ENCODE measurements at places on chromosomes 1 and 21. TPM values are rescaled to one million over a fixed set of nuclear protein-coding genes. Genes with fewer than 3 reads are reported as not detected.

Gene FCRL3
- not detected for total RNA-seq

Gene VASH2
- total RNA-seq: 1.00 TPM

Gene TNNI3K
- not detected for total RNA-seq

Gene HYI
- not detected for total RNA-seq

Gene ZMYND12
- total RNA-seq: 0.13 TPM

Gene STK40
- 33.8 TPM for total RNA-seq

Gene NSUN4
- 27.1 TPM for total RNA-seq

Gene BCL2L15
- 0.27 TPM for total RNA-seq

Gene FOXD2
- total RNA-seq: 0.07 TPM

Gene S100A12
- total RNA-seq: not detected

Gene NTMT2
- not detected for total RNA-seq

Gene RBM11
- not detected for total RNA-seq

Gene SLAMF6
- not detected for total RNA-seq

Gene WNT2B
- total RNA-seq: 0.11 TPM

Gene NECTIN4
- 12.4 TPM for total RNA-seq

Gene PSMD4
- total RNA-seq: 243 TPM

Gene SH3BGR
- not detected for total RNA-seq

Gene KRTAP11-1
- total RNA-seq: not detected

Gene MAP1LC3C
- not detected for total RNA-seq

Gene MATN1
- total RNA-seq: not detected

Gene DENND2C
- 0.25 TPM for total RNA-seq

Gene SPRR1A
- not detected for total RNA-seq

Gene ANGPTL3
- total RNA-seq: 0.51 TPM

Gene RNF11
- total RNA-seq: 41.2 TPM

Gene TRIM63
- total RNA-seq: not detected

Gene WNT3A
- not detected for total RNA-seq

Gene RAP1GAP
- 11.9 TPM for total RNA-seq

Gene AGRN
- 7.3 TPM for total RNA-seq

Gene RHD
- total RNA-seq: not detected

Gene MYOG
- not detected for total RNA-seq

Gene LCE2B
- not detected for total RNA-seq

Gene HSD11B1
- total RNA-seq: not detected

Gene OR2G6
- not detected for total RNA-seq

Gene DIRAS3
- total RNA-seq: not detected

Gene GABRD
- not detected for total RNA-seq

Gene CD48
- total RNA-seq: not detected

Gene NBPF15
- 13.4 TPM for total RNA-seq
